Activated CD4-positive, alpha-beta memory T cell treated with anti-CD3 and anti-CD28 coated beads for 36 hours (primary cell): ENCODE measurements at places on chromosomes 2 and 18. TPM values are rescaled to one million over a fixed set of nuclear protein-coding genes. Genes with fewer than 3 reads are reported as not detected.

DNA sequence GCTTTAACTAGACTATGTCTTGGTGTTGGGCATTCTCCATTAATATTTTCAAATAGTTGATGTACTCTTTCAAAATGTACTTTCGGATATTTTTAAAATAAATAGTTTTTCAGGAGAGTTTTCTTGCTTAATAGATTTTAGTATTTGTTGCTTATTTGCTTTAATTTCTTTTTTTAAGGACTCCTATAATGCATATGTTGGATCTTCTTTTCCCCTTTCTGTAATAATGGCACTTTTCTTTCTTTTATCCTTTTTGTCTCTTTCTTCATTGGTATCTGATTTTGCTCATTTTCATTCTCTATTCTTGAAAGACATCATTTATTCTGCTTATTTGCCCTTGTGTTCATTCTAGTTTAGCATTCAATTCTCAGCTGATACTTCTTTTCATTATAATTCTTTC lies 791.6 kb downstream of the GALR1 start:
- H3K4me1 ChIP-seq, result no peaks in the 10 kb centered on the region
- H3K36me3 ChIP-seq, result no peaks in the 10 kb centered on the region
- DNase-seq, result no peak
- H3K27ac ChIP-seq, result no peak overlapping the region
- no peaks in the 10 kb centered on the region for H3K27me3 ChIP-seq

DNA sequence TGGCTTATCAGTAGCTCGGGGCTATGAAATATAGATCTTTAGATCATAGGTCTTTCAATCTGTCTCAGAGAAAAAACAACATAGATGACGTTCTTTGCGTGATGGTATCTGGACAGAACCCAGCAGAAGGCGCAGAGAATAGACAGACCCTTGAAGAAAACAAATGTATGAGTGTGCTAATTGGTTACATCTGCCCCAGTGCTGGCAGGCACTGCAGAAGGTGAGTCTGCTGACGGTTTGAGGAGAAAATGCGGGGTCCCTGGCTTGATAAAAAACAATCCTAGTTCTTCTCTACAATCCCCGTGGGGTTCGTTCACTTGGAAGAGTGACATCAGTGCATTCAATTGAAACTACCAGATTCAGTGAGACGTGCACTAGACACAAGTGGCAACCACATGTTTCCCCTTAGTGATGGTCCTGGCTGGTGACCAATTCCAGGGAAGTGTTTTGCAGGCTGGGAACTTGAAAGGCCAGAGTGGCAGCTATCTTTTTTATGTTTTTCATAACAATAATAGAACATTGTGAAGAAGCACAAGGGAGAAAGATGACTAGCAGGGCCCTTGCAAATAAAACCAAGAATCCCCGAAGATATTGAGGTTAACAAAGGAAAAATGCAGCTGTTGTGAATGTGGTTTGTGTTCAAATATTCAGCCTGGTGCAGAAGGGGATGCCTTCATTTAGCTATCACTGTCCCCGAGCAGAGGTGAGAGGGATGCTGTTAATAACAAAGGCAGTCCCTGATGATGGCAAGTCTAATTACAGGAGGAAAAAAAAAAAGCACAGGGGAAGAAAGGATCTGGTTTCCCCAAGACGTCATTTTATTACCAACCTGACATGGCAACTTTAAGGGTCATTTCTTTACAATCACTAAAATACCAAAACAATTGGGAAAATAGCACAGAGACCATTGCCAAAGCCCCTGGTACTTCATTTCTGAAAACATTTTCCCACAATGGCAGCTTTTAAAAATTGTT lies 337.6 kb upstream of the FIGN start:
- DNase-seq, result no peak
- no peak overlapping the region for H3K4me3 ChIP-seq
- H3K4me1 ChIP-seq, result no peaks in the 10 kb centered on the region
- H3K27ac ChIP-seq, result no peak overlapping the region
- H3K27me3 ChIP-seq, result no peaks in the 10 kb centered on the region
- no peaks in the 10 kb centered on the region for H3K36me3 ChIP-seq

Gene ACTG2
- not detected for total RNA-seq

GRCh38 chr18:31983976-31984375 lies 34.6 kb upstream of the RNF125 start:
- peaks cover 3% of the 10 kb centered on the region for H3K36me3 ChIP-seq
- H3K27me3 ChIP-seq, result no peaks in the 10 kb centered on the region
- H3K4me1 ChIP-seq, result peaks cover 25% of the 10 kb centered on the region
- no peak overlapping the region for H3K27ac ChIP-seq
- no peak overlapping the region for H3K4me3 ChIP-seq

- no peaks in the 10 kb centered on the region for H3K27me3 ChIP-seq
- H3K27ac ChIP-seq, result no peak overlapping the region
- no peaks in the 10 kb centered on the region for H3K4me1 ChIP-seq
- no peak for DNase-seq
Observed at GRCh38 chr2:175500255-175500654, 318.7 kb upstream of the ATP5MC3 start.

- H3K4me1 ChIP-seq, result no peaks in the 10 kb centered on the region
- H3K27me3 ChIP-seq, result no peaks in the 10 kb centered on the region
- DNase-seq, result no peak
Observed at GRCh38 chr2:67135208-67135607, 261.9 kb upstream of the ETAA1 start.

Gene UGT1A3
- total RNA-seq, result not detected
